ENCODE measurements at places on chromosomes 16 and 17.

DNA sequence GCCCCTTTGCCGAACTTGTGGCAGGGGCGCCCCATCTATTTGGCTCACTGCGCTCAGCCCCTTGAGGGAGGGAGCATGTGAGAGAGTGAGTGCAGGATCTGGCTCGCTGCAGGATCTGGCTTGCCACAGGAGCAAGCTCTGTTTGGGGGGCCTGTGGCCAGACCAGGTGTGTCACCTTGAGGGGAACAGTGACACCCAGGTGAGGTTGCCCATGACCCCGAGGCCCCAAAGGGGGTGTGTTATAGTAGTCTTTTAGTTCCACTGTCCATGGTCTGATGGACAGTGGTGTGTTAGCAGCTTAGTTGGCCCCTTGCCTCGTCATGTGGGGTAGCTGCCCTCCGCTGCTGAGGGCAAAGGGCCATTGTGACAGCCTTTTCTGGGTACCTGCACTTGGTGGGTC, 41.6 kb downstream of the CCDC42 start:
- no peak for DNase-seq

- no peak for DNase-seq
These were observed 6.9 kb upstream of the EIF1 start for GRCh38 chr17:41681776-41682175.

DNA sequence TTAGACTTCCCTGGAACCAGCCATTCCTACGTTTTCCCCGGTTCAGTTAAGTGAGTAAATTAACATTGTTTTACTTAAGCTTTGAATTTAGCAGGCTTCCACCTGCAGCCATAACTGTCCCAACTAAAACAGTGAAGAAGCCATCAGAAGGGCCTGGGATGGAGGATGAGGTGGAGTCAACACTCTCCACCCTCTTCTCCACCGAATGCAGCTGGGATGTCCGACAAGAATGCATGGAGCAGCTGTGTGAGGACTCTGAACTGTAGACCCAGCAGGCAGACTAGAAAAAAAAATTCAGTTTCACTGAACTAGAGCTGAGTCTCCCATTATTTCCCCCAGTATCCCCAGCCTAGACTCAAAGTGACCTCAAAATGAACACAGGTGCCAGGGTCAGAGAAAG, 114.8 kb downstream of the C16orf95 start:
- no peak for DNase-seq

GRCh38 chr17:76972046-76972641, 103.9 kb downstream of the MGAT5B start:
- no peak for DNase-seq

- DNase-seq: no peak
These were observed 3.0 kb upstream of the PIK3R6 start for GRCh38 chr17:8870406-8871040.

- DNase-seq: no peak
These were observed 9.1 kb downstream of the NUDT16L1 start for GRCh38 chr16:4702466-4702808.

DNA sequence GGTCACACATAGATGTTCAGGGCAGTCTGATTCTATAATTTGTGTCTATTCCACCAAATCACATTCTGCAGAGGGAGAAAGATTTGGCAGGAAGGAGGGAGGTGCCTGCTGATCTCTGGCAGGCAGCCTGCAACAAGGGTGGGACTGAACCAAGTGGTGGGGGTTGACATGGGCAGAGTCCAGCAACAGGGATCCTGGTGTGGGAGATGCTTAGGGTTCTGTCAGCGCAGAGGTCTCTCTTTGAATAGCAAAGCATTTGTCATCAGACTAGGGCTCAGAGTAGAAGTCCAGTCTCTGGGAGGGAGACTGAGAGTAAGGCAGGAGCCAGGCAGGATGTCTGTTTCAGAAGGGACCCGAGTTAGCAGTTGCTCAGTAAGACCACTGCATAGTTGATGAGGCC, 94.6 kb downstream of the UTP18 start:
- DNase-seq: no peak

DNA sequence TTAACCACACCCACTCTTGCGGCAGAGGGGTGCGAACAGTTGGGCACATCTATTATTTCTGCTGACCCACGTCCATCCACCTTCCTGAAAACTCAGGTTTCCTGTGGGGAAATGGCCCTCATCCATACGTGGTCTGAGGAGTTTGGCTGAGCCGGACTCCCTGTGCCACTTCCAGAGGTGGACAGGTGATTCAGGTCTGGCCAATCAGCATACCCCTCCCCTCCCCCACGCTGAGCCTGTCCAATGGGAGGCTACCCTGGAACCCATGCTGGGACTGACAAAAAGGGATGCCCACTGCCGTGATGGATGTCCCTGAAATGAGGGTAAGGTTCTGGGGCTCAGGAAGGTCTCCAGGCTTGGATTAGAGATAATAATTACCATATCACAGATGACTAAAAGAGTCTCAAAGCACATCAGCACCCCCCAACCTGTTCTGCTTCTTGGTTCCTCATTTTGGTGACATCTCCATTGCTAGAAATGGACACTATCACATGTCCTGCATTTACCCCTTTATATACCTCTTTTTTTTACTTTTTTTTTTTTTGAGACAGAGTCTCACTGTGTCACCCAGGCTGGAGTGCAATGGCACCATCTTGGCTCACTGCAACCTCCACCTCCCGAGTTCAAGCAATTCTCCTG, 5.3 kb upstream of the MAPK7 start:
- DNase-seq: no peak

DNA sequence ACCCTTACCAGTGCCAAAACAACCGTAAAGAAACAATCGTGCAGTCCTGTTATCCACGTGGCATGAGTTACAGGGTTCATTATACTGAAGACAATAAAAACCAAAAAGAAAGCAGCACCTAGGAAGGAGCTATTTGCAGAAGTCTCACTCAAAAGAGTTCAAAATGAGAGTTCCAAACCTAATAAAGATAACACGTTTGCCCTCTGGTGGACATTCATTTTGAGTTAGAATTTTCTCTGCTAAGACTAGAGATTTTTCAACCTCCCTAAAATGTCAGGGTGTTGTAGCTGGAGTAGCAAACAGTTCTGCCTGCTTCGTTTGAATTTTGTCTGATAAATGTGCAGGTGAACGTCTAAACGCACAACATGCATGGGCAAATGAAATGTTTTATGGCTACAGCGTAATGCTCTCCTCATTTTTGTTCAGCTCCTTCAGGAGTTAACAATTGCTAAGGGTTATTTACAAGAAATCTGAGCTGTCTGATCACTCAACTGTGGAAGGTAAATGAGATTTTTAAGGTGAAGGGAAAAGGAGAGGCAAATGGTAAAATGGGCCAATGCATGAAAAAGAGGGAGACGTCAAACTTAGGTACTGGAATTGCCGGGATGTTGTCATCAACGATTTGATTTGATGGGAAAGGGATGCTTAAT, 1067.9 kb upstream of the EEF2KMT start:
- no peak for DNase-seq

DNA sequence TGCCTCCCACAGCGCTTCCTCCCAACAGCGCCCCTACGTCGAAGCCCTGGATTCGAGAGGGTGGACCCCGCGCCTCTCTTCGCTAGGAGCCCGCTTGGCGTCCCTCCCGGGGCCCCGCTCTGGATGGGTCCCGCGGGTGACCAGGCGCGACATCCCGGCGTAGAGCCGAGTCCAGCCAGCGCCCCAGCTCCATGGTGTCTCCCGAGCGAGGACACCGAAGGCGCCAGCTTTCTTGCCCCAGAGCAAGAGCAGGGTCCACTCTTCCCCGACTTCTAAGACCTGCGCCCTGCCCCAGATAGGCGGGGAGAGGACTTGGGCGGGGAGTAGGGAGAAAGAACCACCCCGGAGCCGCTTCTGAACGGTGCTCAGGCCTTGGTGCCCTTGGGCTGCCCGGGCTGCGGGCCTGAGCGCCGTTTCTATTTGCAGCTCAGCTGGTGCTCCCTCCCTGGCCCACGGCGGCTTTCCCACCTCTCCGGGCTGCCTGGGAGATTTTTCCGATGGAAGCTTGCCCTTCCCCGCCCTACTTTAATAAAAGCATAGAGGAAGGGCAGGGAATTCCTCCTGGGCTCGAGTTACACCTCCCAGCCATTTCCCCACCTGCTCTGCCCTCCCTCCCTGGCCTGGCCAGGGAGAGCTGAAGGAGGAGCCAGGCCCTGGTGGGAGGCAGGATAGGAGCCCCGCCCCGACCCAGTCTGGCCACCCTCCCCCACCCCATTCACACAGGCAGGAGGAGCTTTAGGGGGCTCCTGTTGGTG, 1.8 kb downstream of the MMP15 start:
- no peak for DNase-seq

- DNase-seq: no peak
These were observed 2.9 kb downstream of the TMEM170A start for GRCh38 chr16:75461575-75461974.

DNA sequence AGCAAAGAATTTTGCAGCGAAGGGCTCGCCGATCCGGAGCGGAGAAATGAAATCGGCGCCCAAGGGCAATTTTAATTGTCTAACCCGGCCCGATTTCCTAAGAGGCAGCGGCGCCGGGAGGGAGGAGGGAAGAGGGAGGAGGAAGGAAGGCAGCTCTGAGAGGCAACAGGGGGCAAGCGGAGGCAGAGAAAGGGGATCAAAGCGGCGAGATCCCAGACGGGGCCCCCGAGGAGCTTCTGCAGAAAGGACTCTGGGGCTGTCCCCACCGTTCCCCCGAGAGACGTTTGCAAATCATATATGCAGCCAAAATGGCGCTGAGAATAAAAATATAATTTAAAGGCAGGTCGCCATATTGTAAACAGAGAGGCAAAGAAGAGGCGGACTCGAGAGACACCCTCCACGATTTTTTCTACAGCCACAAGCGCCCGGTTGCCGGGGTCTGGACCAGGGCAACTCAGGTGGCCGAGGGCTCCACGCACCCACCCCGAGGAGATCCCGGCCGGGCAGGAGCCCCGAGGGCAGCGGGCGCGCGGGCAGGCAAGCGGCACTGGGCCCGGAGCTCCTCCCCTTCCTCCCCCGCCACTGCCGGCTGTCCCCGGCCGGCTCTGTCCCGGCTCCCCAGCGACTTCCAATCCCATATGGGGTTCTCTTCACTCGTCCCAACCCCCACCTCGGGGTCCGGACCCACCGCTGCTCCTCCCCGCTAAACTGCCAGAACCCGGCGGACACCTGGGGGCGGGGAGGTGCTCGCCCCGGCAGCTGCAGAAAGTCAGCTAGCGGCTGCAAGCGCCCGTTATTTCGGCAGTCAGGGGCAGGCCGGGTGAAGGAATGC, 1.9 kb downstream of the PHF12 start:
- DNase-seq: no peak

DNA sequence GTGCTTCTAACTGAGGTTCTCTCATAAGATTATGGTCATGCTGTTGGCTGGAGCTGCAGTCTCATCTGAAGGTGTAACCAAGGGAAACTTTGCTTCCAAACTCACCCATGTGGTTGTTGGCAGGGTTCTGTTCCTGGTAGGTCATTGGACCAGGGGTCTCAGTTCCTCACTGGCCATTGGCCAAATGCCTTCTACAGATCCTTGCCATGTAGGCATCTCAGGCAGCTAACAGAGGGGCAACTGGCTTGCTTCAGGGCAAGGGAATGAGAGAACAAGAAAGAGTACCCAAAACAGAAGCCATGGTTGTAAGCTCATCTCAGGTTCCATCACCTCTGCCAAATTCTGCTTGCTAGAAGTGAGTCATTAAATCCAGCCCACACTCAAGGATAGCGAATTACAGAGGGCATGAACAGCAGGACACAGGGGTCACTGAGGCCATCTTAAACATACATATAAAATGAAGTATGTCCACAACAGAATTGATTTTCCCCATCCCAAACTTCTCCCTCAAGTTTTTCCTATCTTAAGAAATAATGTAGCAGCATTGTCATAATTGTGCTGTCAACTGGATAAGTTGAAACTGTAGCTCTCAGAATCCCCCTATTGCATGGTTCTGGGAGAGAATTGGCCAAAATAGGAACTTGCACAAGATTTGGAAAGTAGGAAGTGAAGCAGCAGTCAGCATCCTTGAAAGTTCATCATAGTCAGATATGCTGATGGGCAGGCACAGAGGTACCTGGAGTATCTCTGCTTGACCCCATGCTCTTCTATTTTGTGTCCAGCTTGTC, 42.4 kb upstream of the CES5A start:
- DNase-seq: no peak

DNA sequence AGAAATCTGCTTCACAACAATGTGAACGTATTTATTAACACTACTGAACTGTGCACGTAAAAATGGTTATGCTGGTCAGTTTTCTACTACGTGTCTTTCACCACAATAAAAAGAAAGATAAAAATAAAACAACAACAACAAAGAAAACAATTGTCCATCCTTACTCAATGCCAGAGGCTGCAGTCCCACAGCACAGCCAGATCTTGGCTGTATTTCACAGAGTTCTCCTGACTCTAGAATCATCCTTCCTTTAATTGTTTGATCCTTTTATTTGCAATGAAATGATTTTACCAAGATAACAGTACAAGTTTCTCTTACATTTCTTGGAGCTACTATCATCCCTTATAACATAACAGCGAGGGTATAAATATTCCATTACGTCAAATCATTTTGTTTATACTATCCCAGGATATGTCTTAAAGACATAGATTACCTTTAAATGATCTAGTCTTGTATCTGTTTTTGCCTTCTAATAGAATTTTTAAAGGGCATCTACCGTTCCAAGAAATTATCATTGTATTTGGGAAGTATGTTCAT, 103.3 kb downstream of the SLC39A11 start:
- DNase-seq: no peak

GRCh38 chr17:78934681-78935418, 9.7 kb upstream of the TIMP2 start:
- no peak for DNase-seq

DNA sequence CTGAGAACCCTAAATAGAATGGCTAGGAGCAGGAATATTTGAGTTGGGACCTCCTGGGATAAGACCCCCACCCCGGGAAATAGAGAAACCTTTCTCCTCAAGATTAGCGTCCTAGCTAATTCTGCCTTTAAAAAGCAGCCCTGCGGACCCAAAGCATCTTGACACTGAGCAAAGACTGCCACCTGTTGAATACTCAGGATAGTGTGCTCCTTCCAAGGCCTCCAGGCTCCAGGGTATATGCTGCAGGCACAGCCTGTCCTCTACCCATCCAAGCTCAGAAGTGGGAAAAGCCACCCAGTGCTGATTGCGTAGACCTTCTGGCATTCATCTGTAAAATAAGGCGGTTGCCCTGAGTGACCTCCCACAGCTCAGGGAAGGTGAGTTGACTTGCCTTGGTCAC, 456.2 kb upstream of the DYNLRB2 start:
- no peak for DNase-seq

DNA sequence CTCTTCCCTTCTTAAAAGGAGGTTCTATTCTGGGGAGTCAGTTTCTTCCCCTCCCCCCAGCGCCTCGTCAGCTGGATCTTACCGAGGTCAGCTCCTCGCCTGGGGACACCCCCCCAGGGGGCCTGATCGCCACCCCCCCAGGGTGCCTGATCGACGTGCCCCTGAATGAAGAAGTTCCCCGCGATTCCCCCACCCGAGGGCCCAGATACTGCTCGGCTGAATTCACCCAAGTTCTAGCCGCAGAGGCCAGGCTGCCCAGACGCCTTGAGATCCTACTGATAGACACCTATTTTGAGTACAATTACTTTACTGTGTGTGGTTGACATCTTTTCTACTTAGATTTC, 1.4 kb downstream of the RAB11FIP3 start:
- DNase-seq: no peak

GRCh38 chr16:87945351-87946042, 5.7 kb upstream of the BANP start:
- peak; percentile 1 for DNase-seq
